ENCODE measurements at places on chromosomes 5 and 9.

DNA sequence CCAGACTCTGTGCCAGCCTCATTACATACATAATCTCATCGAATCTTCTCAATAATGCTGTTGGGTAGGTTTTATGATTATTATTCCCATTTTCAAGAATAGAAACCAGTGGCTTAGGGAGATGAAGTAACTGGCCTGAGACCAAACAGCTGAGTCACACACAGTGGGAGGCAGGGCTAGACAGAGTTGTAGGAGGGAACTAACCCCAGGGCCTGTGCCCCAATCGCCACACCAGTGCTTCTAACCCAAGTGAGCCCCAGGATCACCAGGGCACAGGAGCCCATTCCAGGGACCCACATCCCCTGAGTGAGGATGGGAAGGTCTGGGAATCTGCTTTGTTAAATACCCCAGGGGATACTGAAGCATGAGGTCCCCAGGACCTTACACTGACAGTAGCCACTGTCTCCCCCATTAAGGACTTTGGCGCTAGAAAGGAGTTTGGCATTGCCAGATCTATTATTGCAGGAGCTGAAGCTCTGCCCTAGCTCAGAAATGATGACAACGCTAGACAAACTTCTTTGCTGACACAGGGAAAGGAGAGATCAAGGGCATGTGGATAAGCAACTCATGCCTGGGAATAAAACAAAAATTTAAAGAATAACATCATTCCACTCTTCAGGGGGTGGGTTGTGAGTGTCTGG, 63.8 kb upstream of the PPARGC1B start:
- DNase-seq = no peak

DNA sequence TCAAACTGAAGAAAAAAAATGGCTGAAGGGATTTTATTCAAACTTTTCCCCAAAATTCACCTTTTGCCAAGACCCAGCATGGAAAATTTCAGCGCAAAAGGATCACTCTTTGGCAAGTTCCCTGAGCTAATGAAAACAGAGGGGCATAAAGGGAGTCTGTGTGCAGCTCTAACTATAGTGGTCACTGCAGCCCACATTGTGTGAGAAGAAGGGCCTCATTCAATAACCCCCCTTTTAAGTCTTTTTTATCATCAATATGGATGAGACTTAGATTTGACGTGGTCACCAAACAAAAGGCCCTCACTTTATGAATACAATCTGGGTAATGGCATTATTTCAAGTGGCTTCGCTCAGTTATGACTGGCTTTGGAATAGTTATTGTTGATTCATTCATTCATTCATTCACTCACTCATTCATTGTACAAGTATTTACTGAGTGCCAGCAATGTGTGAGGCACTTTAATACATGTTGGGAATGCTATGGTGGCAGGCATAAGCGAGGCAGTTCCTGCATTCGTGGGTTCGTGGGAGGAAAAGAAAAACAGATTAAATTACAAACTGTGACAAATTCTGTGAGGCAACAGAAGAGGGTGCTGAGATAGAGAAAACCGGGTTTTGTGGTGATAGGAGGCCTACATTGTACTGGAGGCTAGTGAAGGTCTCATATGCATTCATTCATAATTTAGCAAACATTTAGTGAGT, 145.7 kb upstream of the KLF4 start:
- DNase-seq = no peak

- no peak for DNase-seq
Observed at GRCh38 chr9:113343732-113344231, 3.7 kb upstream of the WDR31 start.

DNA sequence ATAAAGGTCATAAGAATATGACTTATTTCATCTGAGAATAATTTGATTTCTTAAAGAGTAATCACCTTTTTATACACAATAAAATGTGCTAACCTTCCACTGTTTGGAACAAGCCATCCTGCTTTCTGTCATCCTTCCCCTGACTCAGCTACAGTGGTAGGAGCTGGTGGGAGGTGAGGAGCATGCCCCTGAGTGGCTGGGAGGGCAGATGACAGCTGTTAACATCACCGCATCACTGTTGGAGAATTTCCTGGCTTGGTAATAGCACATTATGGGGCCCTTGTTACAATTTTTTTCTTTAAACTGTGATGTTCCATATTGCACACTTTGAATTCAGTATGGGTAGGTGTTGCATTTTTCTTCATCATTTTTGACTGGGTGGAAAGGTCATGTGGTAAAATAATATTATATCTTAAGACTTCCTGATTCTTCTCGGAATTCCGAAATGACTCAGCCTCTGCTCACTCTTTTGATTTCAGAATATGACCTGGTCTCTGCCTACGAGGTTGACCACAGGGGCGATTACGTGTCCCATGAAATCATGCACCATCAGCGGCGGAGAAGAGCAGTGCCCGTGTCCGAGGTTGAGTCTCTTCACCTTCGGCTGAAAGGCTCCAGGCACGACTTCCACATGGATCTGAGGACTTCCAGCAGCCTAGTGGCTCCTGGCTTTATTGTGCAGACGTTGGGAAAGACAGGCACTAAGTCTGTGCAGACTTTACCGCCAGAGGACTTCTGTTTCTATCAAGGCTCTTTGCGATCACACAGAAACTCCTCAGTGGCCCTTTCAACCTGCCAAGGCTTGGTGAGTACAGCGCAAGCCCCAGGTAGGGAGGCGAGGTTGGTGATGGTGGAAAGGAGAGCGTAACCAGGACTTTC, 5.8 kb downstream of the ADAMTS16 start:
- DNase-seq = no peak

- no peak for DNase-seq
Observed at GRCh38 chr9:98775831-98776441, 20.4 kb downstream of the ANKS6 start.
